ENCODE measurements at places on chromosomes 11 and 22.

DNA sequence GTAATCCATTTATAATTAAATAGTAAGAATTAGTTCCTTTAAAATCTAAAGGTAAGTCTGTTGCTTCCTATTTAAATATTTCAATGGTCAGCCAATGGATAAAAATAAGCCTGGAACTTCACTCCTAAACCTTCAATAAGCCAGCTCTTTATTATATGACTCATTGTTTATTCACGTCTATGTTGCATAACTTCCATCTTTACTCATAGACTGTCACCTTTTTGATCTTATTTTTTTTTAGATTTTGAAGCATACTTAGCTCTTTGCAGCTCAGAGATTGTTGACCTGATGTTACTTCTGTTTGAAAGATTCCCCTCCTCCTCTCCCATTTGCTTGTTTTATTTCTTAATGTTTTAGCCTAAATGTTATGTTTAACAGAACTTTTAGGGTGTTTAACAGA, 1571.2 kb upstream of the RAG2 start:
- DNase-seq: no peak

GRCh38 chr11:134138376-134138775, 69.5 kb downstream of the JAM3 start:
- no peak for DNase-seq

GRCh38 chr11:120499088-120499487, 12.5 kb upstream of the GRIK4 start:
- no peak for DNase-seq

- DNase-seq: peak; percentile 69
Measured at GRCh38 chr11:35347921-35348331, 71.4 kb downstream of the SLC1A2 start.

DNA sequence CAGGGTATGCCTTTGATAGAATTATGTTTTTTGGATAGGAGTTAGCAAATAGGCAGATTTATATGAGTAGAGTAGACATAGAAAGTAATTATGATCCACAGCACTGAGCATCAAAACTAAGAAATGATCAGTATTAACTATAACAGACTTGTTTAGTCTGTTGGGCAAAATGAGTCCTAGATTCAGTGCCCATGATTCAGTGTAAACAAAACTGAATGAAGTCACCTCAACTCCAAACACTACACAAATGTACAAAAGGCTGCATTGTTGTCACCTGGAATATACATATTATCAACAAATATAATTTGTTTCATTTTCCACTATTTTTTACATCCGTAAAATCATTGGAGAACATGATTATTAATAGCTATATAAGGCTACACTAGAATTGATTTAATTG, 6.7 kb downstream of the UEVLD start:
- DNase-seq: no peak

- peak; percentile 71 for DNase-seq
Measured at GRCh38 chr11:67505605-67506396, 638 bp upstream of the PITPNM1 start.

- DNase-seq: no peak
Measured at GRCh38 chr22:28935713-28936112, 52.3 kb downstream of the ZNRF3 start.

DNA sequence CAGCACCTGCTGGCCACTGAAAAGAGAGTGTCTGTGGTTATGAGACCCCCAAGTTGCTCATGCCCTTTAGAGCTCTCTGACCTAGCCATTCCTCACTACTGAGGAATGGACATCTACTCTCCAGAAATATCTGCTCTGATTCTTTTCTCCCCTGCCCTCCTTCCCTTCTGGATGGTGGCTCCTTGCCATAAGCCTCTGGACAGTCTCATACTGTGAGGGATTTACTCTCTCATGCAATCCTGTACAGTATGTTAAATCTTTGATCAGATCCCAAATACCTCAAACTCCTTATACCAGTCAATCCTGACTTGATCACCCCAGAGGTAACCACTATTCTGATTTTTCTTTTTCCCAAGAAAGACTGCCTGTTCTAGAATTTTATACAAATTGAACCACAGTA, 80.7 kb downstream of the ARHGAP20 start:
- DNase-seq: no peak

GRCh38 chr11:94134651-94135512, 6.2 kb downstream of the PANX1 start:
- peak; percentile 87 for DNase-seq

GRCh38 chr11:92449222-92449621, 224.6 kb downstream of the FAT3 start:
- DNase-seq: no peak

- DNase-seq: peak; percentile 72
Measured at GRCh38 chr22:27134315-27134701, 476.9 kb downstream of the MIAT start.

GRCh38 chr22:27073601-27074425, 416.4 kb downstream of the MIAT start:
- DNase-seq: no peak

DNA sequence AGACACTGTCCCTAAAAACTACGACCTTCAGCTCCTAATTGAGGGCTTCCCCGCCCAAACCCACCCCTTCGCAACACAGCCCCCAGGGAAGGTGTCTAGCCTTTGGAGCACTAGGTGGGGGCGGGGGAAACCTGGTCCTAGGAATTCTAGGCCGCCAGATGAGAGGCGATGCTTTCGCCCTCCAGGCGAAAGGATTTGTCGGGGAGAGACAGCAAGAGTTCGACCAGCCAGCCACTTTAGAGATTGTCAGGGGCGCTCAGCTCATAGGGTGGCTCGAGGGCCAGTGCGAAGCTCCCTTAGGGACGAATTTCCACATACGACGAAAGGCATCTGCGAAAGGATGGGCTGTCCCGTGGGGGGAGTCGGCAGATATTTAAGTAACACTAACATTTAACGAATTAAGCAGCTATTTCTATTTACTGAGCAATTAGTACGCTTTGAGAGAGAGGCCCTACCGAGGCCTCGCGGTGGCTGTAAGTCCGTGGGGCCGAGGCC, 5.3 kb downstream of the CD248 start:
- no peak for DNase-seq

- no peak for DNase-seq
Measured at GRCh38 chr11:123362941-123363340, 67.1 kb upstream of the GRAMD1B start.

DNA sequence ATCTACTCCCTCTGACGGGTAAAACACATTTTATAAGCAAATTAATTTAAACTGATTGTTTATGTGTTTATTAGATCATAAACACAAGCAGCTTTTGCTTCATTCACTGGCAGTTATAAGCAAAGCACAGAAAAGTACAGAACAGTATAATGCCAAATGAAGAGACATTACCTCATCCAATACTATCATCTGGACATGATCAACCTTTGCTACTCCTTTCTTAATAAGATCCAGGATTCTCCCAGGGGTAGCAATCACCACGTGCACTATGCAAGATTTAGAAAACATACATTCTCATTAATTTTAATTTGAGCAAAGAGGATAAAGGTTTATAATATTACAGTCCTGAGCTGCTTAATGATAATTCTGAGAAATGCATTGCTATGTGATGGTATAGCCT, 27.9 kb downstream of the DDX6 start:
- no peak for DNase-seq

GRCh38 chr11:44811841-44812448, 85.2 kb downstream of the TSPAN18 start:
- DNase-seq: no peak

DNA sequence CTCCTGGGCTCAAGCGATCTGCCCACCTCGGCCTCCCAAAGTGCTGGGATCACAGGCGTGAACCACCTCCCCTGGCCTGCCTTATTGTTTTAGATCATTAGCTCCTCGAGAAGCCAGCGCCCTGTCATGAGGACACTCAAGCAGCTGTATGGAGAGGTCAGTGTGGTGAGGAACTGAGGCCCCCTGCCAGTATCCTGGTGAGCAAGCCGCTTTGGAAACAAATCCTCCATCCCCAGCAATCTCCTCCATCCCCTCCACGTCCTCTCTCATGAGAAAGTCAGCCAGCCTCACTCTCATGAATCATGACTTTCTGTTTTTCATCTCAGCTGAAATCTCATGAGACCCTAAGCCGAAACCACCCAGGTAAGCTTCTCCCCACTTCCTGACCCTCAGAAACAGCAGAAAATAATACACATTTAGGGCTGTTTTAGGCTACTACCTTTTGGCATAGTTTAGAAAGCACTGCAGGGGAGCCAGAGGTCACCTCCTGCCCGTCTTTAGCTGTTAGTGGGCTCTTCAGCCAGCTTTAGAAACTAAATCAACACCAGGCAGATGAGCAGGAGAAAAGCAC, 56.0 kb downstream of the CTTN start:
- DNase-seq: no peak

DNA sequence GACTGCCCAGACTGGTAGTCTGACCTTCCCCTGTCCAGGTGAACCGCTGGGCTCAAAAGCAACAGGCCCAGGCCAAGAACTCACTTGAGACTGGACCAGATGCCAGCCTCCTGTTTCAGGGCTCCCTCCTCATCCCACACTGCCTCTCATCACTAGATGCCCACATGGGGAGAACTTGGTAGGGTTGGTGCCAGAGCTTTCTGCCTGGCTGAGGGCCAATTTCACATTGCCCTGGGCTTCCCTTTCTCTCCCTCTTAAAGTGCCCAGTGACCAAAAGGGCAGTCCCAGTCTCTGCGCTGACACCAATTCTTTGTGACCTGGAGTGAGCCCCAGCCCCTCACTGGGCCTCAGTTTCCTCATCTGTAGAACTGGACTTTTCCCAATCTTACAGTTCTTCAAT, 41.7 kb downstream of the C11orf58 start:
- DNase-seq: no peak

DNA sequence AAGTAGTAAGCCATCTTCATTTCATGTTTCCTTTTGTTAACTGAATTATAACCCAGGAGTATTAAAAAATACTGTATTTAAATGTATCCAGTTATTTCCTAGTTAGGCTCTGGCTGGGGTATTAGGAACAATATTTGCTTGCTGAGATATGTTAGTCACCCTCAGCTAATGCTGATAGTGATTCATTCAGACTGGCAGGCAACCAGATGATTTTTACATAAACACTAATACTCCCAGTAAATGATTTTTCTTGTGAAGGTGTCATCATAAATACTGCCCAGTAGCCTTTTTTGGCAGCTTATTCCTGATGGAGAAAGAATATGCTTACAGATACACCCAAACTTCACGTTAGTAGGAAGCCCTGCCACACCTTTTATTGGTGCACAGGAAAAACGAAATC, 8.1 kb downstream of the YWHAH start:
- peak; percentile 76 for DNase-seq

GRCh38 chr11:64743591-64744543, at the start of gene RASGRP2:
RASGRP2 (minus strand) TSS chr11:64744142; CDS start chr11:64742866, 1,276 bp downstream.
- no peak for DNase-seq

DNA sequence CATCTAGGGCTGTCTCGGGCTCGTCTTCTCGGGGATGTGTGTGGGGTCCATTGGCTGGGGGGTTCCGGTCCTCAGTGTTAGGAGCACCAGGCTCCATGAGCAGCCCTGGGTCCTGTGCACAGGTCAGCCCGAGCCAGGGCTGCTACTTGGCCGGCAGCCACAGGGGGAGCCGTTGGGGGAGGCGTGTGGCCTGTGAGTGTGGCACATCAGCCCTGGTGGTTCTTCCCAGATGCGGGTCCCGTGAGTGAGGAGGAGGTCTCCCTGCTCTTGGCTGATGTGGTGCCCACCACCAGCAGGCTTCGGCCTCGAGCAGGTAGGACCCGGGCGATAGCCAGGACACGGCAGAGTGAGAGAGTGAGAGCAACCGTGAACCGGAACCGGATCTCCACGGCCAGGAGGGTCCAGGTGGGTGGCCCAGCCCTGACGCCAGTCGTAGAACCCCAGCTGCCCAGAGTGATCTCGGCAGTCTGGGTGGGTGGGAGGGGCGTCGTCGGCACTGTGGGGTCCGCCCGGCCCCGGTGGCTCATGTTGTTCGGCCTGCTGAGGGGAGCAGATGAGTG, 18.5 kb downstream of the IRF7 start:
- no peak for DNase-seq

- DNase-seq: no peak
Measured at GRCh38 chr22:50516068-50516467, 8.0 kb downstream of the NCAPH2 start.

GRCh38 chr22:37026325-37026724, 6.8 kb downstream of the MPST start:
- no peak for DNase-seq

DNA sequence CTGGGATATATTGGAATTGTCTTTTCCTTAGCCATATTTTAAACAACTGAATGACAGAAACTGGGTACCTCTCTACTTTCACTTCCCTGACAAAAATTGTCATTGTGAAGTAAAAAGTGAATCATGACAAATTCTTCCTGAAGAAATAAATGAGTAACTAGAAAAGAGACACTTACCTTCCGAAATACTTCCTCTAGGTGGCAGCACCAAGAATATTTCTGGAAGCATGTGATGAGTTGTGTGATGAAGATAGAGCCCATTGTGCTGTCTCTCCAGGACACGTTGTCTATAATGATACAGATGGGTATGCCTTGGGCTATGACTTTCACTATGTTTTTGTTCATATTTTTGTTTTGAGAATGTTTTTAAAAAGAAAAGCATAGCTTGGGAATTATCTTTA, 21.5 kb downstream of the CASP4 start:
- DNase-seq: peak; percentile 27

DNA sequence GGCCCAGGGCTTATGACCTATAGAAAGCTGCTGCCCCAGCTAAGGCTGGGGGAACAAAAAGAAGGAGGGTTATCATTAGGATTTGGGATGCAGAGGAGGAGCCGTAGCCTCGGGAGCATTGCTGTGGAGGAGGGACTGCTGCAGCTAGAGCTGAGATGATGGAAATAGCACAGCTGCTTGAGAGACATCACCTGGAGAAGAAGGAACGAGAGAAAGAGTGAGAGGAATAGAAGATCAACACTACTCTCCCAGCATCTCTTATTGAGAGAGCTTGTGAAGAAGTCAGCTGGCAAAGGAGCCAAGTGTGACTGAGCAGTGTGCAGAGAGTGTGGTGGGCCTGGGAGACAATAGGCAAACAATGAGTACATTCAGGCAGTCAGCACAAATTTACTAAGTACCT, 100.7 kb upstream of the PLET1 start:
- DNase-seq: no peak

DNA sequence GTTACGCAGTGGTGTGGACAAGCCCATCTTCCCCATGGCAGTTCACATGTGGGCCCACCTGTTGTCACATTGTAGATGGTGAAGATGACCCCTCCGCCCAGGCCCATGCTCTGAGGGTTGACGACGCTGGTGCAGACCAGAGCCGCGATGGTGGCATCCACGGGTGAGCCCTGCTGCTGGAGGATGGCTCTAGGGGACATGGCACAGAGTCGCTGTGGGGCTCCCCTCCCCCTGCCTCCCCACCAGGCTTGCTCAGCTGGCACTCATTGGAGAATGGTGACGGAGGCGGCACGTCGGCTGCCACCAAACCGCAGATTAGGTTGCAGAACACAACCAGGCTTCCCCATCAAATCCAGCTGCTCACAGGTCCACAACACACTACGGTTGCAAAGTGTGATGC, 11.1 kb downstream of the GGT5 start:
- DNase-seq: no peak

- no peak for DNase-seq
Measured at GRCh38 chr11:2796091-2796490, 89.5 kb downstream of the CDKN1C start.

DNA sequence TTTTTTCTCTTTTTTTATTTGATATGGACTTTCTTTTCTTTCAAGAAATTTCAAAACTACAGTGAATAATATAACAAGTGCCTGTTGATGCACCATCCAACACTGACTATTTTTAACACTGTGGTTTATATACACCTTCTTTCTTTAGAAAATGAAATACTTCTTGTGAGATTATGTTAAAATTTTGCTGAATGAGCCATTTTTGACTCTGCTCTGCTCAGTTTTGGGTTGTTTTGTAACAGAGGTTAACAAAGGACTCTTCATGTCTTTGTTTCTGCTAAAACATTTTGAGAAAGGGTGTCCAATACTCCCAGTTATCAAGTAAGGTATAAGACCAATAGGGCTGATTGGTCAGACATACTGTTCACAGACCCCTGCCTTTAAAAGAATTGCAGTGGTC, 44.0 kb upstream of the TENM4 start:
- no peak for DNase-seq
